ENCODE measurements at places on chromosomes 1 and 21.

- DNase-seq: no peak
Measured at GRCh38 chr1:179586107-179586823, 5.4 kb upstream of the TDRD5 start.

DNA sequence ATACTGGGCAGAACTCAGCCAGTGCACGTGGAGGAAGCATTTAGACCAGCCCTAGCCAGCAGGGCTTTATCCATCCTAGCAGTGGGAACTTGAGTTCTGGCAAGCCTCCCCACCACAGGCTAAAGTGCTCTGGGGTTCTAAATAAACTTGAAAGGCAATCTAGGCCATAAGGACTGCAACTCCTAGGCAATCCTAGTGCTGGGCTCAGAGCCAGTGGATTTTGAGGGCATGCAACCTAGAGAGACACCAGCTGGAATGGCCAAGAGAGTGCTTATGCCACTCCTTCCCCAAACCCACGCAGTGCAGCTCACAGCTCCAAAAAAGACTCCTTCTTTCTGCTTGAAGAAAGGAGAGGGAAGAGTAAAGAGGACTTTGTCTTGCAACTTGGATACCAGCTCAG, 70.5 kb upstream of the APOBEC4 start:
- no peak for DNase-seq

DNA sequence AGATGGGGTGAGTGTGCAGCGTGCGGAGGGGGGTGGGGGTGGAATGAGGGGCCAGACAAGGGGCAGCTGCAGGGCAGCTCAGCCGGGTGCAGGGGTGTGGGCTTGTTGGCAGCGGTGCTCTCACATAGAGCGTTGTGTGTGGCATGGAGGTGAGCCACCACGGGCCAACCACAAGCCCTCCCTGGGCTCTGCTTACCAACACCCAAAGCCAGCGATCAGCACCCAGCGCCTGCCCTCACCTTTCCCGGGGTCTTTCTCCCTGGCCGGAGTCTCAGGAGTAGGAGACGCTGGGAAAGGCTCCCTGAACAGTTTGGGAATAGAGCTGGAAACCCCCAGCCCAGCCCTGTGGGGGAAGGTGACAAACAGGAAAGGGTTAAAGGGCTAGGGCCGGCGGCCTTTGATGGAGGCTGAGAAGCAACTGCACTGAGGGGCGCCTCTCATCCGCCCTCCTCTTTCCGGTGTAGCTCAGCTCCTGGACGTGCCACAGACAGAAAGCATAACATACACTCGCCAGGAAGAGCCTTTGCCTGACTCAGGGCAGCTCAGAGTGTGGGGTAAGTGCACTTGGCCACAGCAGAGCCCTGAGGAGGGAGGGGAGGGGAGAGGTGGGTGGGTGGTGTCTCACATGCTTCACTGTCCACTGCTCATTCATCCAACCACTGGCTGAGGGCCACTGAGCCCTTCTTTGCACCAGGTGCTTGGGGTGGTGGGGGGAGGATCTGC, 577 bp downstream of the IKBKE start:
- DNase-seq: no peak

DNA sequence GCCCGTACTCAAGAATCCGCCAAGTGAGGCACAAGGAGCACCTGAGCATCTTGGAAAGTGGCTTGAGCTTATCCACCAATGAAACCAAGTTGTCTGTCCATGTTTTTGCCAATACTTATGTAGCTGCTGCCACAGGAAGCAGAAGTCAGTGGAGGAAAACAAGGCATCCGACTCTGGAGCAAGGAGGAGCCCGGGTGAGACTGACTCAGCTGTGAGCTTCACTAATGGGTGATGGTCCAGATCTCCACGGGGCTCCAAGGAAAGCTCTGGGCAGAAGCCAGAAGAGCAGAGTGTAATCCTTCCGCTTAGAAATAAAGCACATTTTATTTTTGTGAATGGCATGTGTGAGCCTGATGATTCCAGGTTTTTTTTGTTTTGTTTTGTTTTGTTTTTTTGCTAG, 12.3 kb upstream of the SSR2 start:
- no peak for DNase-seq

DNA sequence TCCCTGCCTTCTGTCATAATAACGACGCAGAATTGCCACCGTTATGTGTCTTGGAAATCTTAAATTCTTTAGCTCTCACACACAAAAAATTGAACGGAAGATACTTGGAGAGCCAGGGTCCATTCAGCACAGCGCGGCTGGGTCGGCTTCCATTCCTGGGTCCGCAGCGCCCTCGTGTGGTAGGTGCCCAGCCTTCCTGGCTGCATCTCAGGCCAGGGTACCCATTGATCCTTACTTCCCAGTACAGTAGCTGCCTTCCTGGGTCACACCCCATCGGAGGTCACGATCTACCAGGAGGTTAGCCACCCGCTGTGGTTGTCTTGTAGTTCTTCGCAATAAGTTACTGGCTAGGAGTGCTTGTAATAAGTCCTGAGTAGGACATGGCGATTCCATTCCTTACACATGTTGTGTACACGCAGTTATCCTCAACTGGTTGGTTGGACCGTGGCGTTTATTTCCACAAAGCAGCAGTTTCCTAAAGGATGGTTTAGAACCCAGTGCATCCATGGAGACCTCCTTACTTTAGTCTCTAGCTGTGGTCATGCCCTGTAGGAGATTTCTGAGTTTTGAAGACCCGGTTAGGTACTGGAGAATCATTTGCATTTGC, 9.9 kb upstream of the MTARC1 start:
- DNase-seq: peak; percentile 81

DNA sequence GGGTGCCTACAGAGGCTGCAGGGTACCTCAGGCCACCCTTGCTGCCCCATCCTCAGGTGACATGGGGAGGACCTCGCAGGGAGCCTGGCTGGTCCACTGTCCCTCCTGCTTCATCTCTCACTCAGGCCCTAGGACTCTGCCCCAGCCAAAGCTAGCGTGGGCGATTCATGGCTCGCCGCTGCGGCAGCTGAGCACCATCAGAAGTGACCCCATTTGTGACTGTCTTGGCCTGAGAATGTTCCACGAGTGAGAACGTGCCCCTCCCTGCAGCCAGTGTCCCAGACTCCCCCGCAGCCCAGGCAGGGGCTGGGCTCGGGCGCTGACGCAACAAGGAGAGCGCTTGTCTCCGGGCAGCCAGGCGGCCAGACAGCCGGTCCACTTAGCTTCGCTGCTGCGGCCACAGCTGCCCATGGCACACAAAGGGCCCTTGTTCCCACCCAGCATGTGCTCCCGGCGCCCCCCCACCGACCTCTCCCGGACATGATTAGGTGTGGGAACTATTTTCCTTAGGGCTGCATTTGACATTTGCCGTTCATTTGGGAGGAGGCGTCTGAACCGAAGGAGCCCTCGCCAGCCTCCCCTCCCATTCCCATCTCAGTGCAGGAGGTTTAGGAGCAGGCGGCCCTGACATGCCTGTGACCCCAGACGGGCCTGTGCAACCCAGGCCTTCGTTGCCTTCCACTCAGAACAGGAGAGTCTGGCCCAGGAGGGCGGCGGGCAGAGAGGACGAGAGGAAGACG, 19.3 kb upstream of the POFUT2 start:
- no peak for DNase-seq

GRCh38 chr21:27033471-27033870, 66.6 kb upstream of the ADAMTS5 start:
- no peak for DNase-seq

DNA sequence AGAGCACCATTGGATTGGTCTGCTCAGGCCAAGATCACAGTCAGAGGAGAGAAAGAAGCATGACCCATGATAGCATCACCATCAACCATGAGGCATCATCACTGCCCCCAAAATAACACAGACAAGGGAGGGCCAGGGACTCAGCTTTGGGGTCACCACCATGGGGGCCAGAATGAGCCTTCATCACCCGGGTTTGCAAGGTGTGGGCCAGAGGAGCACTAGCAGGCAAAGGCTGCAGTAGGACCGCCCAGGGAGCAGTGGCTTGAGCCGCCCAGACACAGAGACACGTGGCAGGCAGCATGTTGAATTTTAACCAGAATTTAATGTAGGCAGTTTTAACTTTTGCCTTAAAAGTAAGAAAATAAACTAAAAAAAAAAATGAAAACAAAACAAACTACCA, 53.7 kb upstream of the TMPRSS2 start:
- DNase-seq: no peak

DNA sequence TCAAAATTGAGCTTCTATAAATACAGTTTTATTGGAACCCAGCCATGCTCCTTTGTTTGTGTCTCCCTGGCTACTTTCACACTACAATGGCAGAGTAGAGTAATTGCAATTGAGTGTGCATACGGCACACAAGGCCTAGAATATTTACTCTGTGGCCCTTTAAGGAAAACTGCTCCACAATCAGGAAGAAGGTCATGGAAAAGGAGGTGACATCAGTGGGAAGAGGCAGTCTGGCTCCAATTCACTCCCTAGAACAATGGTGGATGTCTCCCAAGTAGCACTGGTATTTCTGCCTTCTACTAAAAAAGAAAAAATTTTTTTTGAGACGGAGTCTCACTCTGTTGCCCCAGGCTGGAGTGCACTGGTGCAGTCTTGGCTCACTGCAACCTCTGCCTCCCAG, 51.3 kb downstream of the KRTAP19-8 start:
- no peak for DNase-seq

DNA sequence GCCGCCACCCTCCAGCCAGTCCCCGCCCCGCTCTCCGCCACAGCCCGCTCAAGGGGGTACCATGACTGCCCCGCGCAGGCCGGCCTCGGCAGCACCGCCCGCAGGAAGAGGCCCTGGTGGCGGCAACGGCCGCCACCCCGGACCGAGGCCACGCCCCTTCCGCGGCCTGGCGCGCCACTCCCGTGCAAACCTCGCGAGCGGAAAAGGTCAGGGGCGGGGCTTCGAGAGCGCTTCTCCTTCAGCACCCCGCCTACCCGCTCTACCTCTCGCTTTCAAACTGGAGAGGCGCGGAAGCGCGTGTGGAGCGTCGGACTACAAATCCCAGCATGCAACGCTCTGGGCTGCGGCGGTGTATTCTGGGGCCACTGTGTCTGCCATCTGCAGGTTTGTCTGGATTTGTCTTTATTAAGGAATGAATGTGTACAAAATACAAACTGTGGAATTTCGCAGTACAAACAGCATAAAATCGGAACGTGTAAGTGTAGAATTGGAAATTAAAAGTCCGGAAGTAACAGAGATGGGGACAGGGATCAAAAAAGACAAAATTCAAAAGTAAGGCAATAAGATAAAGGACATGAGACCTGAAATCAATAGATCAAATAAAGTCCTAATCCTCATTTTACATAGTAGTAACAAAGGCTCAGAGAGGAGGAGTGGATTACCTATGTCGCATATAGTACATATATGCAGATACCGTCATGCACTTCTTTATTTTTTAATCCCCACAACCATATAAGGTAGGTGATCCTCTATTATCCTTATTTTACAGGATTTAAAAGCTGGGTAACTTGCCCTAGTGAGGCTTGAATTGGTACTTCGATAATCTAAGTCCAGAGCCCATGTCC, 464 bp upstream of the ADSS2 start:
- DNase-seq: peak; percentile 93

DNA sequence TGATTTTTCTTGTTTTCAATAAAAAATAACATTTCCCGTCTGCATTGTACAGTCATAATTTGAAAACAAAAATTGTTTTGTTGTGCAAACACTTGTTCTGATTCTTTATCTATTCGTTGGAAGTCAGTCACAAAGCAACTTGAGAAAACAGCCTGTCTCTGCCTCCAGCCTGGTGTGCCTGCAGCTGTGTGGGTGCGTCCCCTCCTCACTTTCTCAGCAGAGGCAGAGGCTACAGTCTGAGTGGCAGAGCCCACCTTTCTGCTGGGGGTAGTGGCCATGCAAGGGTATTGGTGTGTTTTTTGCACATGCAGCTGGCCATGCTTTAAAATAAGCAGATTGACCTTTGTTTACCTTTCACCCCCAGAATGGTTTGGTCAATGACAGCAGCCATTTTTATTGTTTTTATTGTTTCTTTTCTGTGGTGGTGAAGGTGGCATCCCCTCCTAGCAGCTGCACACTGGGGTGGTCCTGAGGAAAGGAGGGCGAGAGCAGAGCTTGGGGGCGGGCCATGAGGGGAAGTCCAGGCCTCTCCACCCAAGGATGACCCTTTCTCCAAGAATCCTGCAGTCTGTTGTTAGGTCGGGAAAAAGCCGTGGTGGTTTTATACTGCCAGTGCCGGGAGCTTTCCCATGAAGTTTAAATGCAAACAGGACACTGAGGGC, 159.6 kb downstream of the PCBP3 start:
- DNase-seq: no peak

- no peak for DNase-seq
Measured at GRCh38 chr1:225770561-225771248, 6.9 kb upstream of the SRP9 start.

DNA sequence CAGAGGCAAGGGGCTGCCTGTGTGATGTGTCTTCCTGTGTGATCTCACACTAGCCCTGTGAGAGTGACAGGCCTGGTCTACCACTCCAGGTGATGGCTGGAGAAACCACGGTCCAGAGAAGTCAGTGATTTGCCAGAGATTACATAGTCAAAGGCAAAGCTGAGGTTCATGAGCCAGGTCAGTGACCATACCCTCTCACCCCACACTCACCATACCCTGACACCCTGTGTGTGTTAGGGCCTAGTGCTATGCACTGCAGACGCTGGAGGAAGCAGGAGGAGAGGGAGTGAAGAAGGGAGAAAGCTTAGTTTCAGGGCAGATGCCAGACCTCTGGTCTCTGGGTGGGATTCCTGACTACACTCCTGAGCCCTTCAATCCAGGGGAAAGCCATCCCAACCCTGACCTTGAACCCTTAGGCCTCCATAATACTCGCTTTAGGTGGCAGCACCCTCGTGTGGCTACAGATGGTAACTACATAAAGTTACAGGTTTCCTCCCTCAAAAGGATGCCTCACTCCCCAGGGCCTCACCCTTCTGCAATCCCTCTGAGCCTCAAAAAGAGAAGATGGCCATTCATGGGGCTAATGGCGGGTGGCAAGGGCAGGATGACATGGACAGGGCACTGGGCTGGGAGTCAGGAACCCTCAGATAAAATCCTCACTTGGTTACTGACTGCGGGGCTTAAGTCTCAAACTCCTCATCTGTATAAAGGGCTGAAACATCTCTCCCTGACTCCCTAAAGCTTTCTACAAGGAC, 20.8 kb upstream of the SDC3 start:
- peak; percentile 54 for DNase-seq

GRCh38 chr1:209008586-209008985, 574.9 kb upstream of the CAMK1G start:
- DNase-seq: no peak

DNA sequence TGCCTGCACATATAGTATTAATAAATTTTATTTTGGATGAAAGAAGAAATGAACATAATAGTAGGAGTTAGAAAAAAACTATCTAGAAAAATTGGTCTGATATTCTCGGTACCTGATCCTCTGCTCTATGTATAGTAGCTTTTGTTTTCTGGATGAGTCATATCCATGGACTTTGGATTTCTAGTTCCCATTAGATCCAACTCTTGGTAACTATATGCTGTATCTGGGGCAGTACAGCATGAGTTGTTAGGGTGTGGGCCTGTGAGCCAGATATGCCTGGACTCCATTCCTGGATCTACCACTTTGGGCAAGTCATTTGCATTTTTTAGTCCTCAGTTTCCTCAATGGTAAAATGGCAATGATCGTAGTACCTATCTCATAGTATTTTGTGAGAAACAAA, 372.2 kb upstream of the PKN2 start:
- no peak for DNase-seq

All from memory B cell (primary cell).